Stimulated activated CD4-positive, alpha-beta T cell treated with anti-CD3 and anti-CD28 coated beads, Interleukin-4, amount 100 ng/mL, for 1 hour (primary cell): ENCODE measurements at places on chromosomes 4 and X.
A peak's percentile ranks its signal among the peaks of the same experiment; 100 is the strongest.

DNA sequence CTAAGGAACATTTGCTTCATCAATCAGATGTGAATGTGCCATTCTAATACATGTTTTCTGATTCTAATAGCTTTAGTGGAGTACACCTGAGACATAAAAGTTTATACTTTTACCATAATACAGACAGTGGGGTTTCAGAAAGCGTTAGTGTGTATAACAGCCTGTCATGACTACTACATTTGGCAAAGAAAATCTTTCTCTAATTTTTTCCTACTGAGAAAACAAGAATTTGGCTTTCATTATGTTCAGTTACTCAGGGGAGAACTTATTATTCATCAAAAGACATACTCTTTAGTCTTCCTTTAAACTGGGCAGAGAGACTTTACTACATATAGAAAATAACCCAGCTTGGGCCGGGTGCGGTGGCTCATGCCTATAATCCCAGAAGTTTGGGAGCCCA, 104.9 kb downstream of the PCDH18 start:
- no peak for DNase-seq

DNA sequence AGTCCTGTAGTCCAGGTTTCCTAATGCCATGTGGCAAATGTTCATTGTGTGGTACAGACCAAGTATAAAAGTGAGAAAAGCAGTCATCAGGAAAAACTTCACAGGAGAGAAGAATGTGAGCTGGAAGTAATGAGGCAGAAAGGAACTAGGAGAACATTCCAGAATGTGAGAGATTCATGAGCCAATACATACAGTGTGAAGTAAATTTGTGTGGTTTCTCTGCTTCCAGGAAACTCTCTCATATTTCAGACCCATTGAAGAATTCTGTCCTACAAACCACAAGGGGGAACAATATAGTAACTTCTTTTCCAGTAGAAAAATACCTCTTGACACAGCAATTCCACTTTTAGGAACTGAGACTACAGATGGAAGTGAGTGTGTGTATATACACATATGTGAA, 136.5 kb downstream of the RNF150 start:
- DNase-seq, result no peak

- no peak for DNase-seq
These were observed 23.0 kb downstream of the ZNF81 start for GRCh38 chrX:47859686-47860085.

- DNase-seq, result no peak
These were observed 348.6 kb downstream of the AR start for GRCh38 chrX:67892401-67892800.

GRCh38 chr4:1201851-1202525, 29.6 kb upstream of the SPON2 start:
- peak; percentile 62 for DNase-seq
